ENCODE measurements at places on chromosomes 5 and 9. TPM values are rescaled to one million over a fixed set of nuclear protein-coding genes. Genes with fewer than 3 reads are reported as not detected.

OLFML2A gene
- 27.5 TPM for total RNA-seq

DNA sequence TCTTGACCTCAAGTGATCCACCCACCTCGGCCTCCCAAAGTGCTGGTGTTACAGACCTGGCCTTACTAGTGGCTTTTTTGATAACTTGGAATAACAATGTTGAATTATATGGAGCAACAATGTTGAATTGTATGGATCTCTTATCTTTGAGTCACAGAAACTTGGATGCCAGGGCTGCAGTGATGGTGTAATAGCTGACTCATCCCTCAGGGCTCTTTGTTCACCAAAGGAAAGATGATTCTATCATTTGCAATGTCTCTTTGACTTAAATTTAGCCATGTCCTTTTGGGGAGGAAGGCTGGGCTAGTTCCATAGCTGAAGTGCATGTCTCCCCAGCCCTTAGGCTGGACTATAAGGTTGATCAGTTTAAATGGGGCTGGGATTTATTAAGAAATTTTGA is 172.3 kb downstream of the PDZD2 start:
- DNase-seq = no peak

DNA sequence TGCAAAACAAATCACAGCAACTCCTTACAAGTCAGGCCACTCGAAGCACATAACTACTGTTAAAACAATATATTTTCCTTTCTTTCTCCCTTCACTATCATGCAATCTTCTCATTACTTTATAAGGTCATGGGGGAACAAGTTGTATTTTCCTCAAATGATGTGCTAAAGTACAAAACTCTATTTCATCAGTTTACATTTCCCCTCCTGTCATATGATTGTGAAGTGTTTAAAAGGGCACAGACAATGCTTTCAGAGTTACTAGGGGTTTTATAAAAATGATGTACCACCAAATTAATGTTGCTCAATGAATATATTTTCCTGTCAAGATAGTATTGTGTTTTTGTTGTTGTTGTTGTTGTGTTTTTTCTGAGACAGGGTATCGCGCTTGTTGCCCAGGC is 34.1 kb downstream of the MAPKAP1 start:
- DNase-seq = no peak

DNA sequence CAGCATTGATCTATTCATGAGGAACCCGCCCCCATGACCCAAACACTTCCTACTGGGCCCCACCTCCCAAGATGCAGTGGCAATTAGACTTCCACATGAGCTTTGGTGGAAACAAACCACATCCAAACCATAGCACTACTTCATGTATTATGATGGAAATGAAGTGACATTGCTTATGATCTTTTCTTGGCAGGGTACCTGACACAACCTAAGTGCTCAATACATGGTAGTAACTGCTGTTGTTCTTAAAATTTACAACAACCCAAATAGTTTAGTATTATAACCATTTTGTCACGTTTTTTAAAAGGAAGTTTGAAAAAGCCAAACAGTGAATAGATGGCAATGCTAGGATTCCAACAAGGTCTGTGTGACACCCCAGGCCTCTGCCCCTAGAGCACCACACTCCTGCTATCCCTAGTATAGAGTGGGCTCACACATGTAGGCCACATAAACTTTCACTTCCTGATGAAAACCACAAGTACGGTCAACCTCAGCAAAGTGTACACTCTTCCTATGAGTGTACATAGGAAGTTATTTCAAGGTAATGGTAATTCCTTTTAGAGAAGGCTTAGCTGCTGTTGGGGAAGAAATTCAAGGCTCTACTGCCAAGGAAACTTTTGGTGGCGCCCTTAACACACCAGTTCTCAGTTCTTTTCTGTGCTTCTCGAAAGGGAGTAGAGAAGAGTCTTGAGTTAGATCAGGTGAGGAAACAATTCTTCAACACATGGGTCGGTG is 97.6 kb downstream of the ARSB start:
- no peak for DNase-seq

- DNase-seq = no peak
These were observed 30.7 kb upstream of the IRX1 start for GRCh38 chr5:3564827-3565518.

GRCh38 chr5:77908787-77909186 is 132.6 kb upstream of the TBCA start:
- no peak for DNase-seq

GRCh38 chr9:132717326-132717945 is 47.2 kb downstream of the GTF3C4 start:
- DNase-seq = no peak
